ENCODE measurements at places on chromosomes 1 and 21. TPM values are rescaled to one million over a fixed set of nuclear protein-coding genes. Genes with fewer than 3 reads are reported as not detected.
A peak's percentile ranks its signal among the peaks of the same experiment; 100 is the strongest.

The DCAF6 gene
- total RNA-seq: 52.2 TPM

The USF1 gene
- total RNA-seq: 113 TPM

The SON gene
- total RNA-seq: 373 TPM

The AGTRAP gene
- total RNA-seq: 73.5 TPM

The SLC1A7 gene
- 0.23 TPM for total RNA-seq

The SZT2 gene
- 31.3 TPM for total RNA-seq

The SPRR1B gene
- total RNA-seq: not detected

The TRAF5 gene
- total RNA-seq: 5.1 TPM

The TRABD2B gene
- total RNA-seq: 0.44 TPM

DNA sequence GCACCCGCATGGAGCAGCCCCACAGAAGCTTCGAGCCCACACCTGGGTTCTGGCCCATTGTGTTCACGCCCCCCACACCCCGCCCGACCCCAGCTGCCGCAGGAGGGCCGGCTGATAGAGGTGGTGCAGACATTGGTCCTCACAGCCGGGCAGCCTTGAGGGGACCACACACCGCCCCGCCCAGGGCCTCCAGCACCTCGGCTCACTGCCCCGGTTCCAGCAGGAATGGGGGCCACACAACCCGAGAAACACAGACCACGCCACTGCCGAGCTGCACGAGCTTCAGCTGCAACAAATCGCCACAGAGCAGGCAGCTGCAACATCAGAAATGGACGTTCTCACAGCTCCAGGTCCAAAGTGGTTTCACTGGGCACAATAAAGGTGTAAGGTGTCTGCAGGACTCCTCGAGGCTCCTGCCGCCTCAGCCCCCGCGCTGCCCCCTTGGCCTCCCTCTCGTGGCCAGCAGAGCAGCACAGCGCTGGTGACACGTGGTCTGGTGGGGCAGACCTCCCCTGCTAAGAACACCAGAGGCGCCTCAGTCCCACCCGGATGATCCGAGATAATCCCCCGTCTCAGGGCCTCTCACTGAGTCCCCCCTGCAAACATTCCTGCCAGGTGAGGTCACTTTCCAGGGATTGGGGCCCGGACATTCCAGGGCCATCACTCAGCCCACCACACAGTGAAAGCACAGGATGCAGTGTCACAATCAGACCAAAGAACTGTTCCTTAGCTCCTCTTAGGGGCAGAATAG, 62.3 kb upstream of the ADARB1 start:
- peak; percentile 99 for DNase-seq

- DNase-seq: no peak
These were observed 44.0 kb downstream of the OMA1 start for GRCh38 chr1:58502519-58502918.

- DNase-seq: no peak
These were observed 16.2 kb upstream of the RNPC3 start for GRCh38 chr1:103509250-103509649.

- DNase-seq: no peak
These were observed 332.4 kb downstream of the KCNH1 start for GRCh38 chr1:210801501-210801900.

DNA sequence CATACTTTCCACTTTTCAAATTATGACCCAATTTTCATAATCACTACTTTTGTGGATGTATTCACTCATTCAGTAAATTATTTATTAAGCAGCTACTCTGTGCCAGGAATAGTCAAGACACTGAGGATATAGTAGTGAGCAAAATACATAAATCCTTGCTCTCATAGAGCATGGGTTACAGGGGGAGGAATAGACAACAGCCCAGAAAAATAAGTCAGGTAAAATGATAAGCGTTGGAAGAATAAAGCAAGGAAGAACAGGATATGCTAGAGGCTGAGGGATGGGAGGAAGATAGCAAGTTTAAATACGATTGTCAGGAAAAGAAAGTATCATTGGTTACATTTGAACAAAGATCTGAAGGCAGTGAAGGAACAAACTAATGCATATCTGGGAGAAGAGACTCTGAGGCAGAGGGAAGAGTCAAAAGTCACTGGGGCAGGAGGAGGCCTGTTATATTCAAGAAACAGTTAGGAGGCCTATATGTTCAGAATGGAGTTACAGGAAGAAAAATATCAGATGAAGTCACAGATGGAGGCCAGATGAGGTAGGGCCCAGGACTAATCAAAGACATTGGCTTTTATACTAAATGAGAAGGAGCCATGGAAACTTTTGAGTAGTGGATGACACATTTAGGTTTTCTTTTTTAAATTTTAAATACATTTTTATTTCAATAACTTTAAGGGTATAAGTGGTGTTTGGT, 42.9 kb downstream of the SEC22B start:
- DNase-seq: no peak

- no peak for DNase-seq
These were observed 244.4 kb downstream of the PBX1 start for GRCh38 chr1:164803366-164803765.

- DNase-seq: no peak
These were observed 5.8 kb downstream of the PFKL start for GRCh38 chr21:44305691-44306090.

DNA sequence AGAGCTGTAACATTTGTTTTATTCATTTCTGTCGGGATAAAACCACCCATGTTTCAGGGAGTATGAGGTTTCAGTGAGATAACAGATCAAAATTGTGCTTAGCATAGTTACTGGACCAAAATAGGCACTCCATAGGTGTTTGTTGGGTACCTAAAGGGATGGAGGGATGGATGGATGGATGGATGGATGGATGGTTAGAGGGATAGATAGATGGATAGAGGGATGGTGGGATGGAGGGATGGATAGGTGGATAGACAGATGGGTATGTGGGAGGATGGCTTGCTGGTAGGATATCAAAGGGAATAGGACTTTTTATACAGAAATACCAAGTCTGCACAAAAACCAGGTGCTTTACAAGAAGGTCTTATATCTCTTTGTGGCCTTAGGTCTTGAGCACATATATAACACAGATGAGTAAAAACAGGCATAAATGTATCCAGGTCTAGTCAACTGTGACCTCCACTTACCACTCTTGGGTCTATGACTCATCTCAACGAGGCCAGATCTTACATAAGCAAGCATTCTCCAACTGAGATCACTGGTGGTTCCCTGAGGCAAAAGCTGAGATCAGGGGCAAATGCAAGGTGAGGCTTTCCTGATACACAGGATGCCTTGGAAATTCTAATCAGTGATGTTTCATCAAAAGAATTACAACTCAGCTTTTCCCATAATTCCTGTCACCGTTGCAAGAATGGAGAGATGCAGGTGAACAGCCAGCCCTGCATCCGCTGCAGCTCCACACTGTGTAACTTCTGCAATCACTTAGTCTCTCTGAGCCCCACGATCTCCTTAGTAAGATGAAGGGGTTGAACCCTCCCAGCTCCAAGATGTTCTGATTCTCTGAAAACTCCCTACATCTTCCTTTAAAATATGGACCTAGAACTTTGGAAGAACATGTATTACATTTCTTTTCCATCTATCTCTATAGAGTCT, 32.0 kb downstream of the PTAFR start:
- peak; percentile 81 for DNase-seq

DNA sequence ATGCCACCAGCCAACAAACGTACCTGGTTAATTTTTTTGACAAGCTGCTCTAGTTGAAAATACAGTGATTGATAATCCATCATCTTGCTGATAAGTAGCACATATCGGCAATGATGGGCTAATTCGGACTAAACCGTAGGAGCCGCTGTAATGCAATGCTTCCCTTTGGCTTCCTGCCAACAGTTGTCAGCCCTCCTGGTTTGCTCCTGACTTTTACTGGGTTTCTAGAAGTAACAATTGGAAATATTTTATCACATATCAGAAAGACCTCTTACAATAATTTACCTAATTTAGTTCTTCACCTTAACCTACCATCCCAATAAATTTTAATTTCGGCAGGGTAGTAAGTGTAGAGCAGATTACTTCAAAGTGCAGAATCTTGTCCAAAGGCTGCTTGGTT, 148.5 kb downstream of the DHRS3 start:
- no peak for DNase-seq

GRCh38 chr1:166165661-166166328, 1.0 kb downstream of the FAM78B start:
- no peak for DNase-seq

GRCh38 chr1:183025010-183025337, 1.8 kb downstream of the LAMC1 start:
- no peak for DNase-seq

DNA sequence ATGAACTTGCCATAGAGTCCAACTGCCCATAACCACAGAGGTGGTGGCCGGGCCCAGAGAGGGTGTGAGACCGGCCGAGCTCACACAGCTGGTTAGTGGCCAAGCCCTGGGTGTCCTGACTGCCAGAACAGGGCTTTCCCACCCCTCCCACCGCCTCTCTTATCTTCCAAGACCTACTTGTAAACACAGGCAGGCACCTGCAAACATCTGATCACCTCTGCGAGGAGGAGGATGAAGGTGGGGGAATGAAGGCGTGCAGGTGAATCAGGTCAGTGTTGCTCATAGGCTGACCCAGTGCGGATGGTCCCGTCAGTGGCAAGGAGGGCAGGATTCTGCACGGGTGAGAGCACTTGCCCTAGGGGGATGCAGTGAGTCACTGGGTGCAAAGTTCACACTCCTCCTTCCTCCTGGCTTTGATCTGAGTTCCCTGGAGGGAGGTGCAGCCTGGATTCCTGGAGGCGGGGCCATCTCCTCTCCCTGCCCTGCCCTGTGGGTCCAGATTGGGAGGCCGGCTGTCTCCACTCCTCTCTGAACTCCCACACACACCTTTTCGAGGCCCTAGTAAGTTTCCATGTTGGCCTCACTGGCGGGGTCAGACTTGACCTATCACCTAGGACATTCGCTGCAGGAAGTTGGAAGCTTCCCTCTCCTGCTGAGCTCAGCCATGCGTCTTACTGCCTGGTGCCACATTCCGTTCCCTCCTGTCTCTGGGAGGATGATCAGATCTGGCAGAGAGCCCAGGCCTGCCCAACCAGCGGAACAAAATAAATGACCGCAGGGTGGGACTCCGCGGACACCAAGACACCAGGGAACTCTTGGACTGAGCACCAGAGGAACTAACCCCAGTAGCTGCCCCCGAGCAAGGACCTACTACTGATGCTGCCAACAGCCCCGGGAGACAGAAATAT, 7.3 kb downstream of the UQCRHL start:
- DNase-seq: peak; percentile 96

- no peak for DNase-seq
These were observed 207.0 kb downstream of the PTPRC start for GRCh38 chr1:198845851-198846250.

- DNase-seq: no peak
These were observed 934 bp upstream of the MSH4 start for GRCh38 chr1:75795703-75796193.

- DNase-seq: no peak
These were observed 17.7 kb upstream of the ADGRB2 start for GRCh38 chr1:31781756-31782371.

GRCh38 chr1:150173141-150173585, 23.4 kb downstream of the PLEKHO1 start:
- no peak for DNase-seq

Measured in PC-3 (cell line).